Activated naive CD4-positive, alpha-beta T cell treated with anti-CD3 and anti-CD28 coated beads for 36 hours (primary cell): ENCODE measurements at places on chromosomes 5 and 9.

DNA sequence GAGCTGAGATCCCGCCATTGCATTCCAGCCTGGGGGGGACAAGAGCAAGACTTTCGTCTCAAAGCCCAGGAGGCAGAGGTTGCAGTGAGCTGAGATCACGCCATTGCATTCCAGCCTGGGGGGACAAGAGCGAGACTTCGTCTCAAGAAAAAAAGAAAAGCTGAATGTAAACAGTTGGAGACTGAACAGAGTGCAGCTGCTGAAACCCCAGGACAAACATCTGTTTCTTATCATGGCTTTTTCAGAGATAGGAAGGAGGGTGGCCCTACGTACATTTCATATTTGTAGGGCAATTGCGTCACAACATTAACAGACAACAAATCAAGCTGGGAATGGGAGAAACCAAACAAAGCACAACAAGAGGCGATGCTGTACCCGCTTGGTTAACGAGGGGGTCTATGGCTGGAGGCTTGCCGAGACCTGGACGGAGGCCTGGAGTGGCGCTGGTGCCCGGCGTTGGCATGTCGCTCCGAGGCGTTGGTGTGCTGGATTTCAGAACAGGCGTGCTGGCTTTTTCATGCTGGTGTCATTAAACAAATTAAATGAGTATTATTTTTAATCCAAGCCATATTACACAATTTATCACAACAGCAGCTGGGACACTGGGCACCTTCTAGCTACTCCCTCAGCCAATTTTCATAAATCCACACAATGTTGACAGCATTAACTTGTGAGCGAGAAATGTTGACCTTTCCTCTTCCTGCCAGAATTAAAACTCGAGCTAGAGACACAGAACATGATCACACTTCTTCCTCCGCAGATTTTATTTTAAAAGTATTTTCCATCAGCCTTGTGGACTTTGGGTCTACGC lies 76.1 kb downstream of the TLE1 start:
- no peaks in the 10 kb centered on the region for H3K27me3 ChIP-seq
- H3K27ac ChIP-seq, result no peak overlapping the region
- H3K4me3 ChIP-seq, result no peak overlapping the region
- no peaks in the 10 kb centered on the region for H3K4me1 ChIP-seq

DNA sequence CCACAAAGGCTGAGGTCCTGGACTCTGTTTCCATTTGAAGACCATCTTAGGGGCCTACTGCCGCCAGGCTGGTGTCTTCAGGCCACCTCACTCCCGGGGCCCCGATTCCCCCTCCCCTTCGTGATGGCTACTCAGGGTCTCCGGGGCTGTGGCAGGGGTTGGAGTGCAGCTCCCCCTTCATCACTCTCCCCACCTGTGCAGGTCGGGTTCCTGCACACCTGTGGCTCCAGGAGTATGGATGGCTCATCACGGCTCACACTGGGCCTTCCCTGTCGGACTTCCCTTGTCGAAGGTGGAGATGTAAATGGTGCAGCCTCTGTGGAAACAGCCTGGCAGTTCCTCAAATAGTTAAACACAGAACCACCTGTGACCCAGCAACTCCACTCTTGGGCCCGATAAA lies 11.9 kb downstream of the LCN9 start:
- no peak overlapping the region for H3K27ac ChIP-seq
- H3K27me3 ChIP-seq, result peaks cover 2% of the 10 kb centered on the region
- DNase-seq, result no peak

DNA sequence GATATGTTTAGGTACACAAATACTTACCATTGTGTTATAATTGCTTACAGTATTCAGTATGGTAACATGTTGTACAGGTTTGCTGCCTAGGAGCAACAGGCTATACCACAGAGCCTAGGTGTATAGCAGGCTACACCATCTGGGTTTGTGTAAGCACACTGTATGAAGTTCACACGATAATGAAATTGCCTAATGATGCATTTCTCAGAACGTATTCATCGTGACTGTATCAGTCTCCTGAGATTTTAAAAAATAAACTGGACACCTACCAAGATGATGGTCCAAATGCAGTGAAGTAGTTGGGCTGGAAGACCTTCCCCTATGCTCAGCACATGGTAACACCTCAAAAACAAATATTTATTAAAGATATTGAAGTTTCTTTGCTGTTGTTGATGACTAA lies 103.3 kb upstream of the NFIB start:
- H3K4me1 ChIP-seq, result no peaks in the 10 kb centered on the region
- H3K4me3 ChIP-seq, result no peak overlapping the region
- DNase-seq, result no peak
- no peak overlapping the region for H3K27ac ChIP-seq
- H3K36me3 ChIP-seq, result no peaks in the 10 kb centered on the region

GRCh38 chr9:33780276-33780675 lies 15.1 kb upstream of the PRSS3 start:
- no peaks in the 10 kb centered on the region for H3K36me3 ChIP-seq
- no peak overlapping the region for H3K27ac ChIP-seq
- no peak for DNase-seq
- no peaks in the 10 kb centered on the region for H3K27me3 ChIP-seq
- H3K4me1 ChIP-seq, result peaks cover 2% of the 10 kb centered on the region

DNA sequence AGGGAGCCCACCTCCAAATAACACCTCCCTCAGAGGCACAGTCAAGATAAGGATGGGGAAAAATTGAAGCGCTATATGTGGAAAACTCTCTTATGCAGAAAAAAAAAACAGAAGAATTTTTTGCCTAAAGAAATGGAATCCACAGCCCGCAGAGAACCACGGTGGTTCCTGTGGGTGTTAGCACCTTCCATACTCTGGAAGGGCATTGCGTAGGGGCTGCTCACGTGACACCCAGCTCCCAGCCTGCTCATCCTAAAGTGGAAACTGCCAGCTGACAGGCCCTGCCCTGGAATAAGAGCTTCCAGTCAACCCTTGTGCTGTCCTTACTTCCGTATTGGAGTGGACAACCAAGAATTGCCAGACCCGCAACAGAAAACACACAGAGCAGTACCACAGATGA lies 142.5 kb downstream of the FSTL4 start:
- peaks cover 4% of the 10 kb centered on the region for H3K4me1 ChIP-seq
- no peak overlapping the region for H3K4me3 ChIP-seq

DNA sequence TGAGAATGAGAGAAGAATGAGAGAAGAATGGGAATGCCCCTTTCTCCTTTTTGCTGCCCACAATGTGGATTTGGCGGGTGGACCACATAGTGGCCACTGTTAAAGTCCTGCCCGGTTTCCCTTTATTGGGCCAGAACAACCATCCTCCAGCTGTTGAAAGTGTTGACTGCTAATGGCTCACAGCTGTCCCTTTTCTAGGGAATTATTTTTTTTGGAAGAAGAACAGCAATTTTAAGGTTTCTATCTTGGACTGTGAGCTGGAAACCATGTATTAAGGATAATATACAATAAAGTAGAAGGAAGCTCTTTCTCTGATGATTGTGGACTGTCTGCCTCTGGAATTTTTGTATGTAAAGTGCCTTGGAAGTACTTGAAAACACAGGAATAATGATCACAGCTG lies 185.9 kb downstream of the DMRT2 start:
- no peaks in the 10 kb centered on the region for H3K36me3 ChIP-seq
- H3K4me1 ChIP-seq, result no peaks in the 10 kb centered on the region
- no peak overlapping the region for H3K4me3 ChIP-seq
- peaks cover 2% of the 10 kb centered on the region for H3K27me3 ChIP-seq
- no peak overlapping the region for H3K27ac ChIP-seq

- H3K27ac ChIP-seq, result no peak overlapping the region
- H3K27me3 ChIP-seq, result no peaks in the 10 kb centered on the region
- no peaks in the 10 kb centered on the region for H3K4me1 ChIP-seq
- DNase-seq, result no peak
- no peak overlapping the region for H3K4me3 ChIP-seq
Measured at GRCh38 chr5:173664154-173664526, 47.7 kb upstream of the BOD1 start.

DNA sequence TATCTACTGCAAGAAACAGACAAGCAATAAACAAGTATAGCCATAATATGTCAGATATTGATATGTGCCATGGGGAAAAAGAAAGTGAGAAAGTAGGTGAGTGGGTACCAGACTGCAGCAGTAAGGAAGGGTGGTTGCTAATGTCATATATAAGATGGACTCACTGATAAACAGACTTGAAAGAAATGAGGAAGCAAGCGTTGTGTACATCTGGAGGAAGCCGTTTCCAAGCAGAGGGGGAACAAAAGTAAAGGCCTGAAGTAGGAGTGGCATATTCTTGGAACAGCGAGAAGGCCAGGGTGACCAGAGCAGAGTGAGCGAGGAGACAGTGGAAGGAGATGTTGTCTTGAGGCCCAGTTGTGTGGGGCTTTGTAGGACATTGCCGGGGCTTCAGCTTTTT lies 142.2 kb upstream of the MAP3K1 start:
- H3K27me3 ChIP-seq, result no peaks in the 10 kb centered on the region
- no peak overlapping the region for H3K4me3 ChIP-seq
- no peaks in the 10 kb centered on the region for H3K36me3 ChIP-seq
- H3K4me1 ChIP-seq, result peaks cover 25% of the 10 kb centered on the region
- no peak overlapping the region for H3K27ac ChIP-seq

- peaks cover 2% of the 10 kb centered on the region for H3K27me3 ChIP-seq
- no peak overlapping the region for H3K4me3 ChIP-seq
- H3K36me3 ChIP-seq, result no peaks in the 10 kb centered on the region
- no peak overlapping the region for H3K27ac ChIP-seq
- no peaks in the 10 kb centered on the region for H3K4me1 ChIP-seq
Measured at GRCh38 chr9:88741335-88741734, 206.4 kb downstream of the NXNL2 start.

GRCh38 chr5:178279723-178280438 lies 47.3 kb upstream of the PHYKPL start:
- no peaks in the 10 kb centered on the region for H3K36me3 ChIP-seq
- H3K4me3 ChIP-seq, result no peak overlapping the region
- H3K27ac ChIP-seq, result no peak overlapping the region
- DNase-seq, result peak; percentile 77
- H3K4me1 ChIP-seq, result peaks cover 4% of the 10 kb centered on the region

DNA sequence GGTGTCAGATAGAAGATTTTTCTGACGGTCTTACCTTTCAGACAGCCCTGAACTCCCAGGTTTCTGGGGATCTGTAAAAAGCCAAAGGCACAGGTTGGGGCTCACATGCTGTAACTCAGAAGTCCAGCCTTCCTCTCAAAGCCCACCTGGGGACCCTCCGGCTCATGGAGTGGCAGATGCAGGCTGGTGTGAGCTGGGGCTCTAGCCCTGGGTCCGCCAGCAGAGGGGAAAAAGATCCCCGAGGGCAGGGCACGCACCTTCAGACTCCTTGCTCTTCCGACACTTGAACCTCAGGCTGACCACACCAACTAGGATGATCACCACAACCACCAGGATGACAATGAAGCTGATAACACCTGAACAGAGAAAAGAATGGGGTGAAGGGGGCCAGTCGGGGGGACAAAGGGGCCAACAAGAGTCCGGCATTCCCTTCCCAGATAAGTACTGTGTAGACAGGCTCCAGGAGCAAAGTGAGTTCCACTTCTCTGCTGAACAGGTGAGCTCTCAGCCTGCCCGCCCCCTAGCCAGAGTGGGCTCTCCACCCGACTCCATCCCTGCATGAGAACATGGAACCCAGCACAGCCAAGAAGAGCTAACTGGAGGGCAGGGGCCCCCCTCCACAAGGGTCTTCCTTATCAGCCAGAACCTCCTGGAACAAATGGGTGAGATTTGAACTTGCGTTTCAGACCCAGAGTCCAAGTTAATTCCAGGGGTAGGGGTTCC lies 7.8 kb downstream of the ECSCR start:
- no peaks in the 10 kb centered on the region for H3K27me3 ChIP-seq
- no peaks in the 10 kb centered on the region for H3K36me3 ChIP-seq
- H3K4me3 ChIP-seq, result no peak overlapping the region

DNA sequence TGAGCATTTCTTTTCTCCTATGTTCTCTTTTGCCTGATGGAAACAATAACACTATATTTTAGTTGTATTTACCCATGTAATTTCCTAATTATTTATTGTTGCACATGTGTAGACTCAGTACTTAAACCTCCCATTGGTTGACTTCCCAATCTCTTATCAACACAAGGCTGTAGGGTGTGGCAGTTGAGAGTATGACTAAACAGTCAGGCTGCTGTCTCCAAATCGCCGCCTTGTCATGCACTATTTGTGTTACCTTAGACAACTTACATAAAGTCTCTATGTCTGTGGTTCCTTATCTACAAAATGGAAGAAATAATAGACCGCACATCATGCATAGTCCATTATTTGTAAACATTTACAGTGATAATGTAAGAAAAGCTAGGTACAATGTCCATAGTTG lies 68.9 kb upstream of the EFNA5 start:
- no peak for DNase-seq
- H3K36me3 ChIP-seq, result no peaks in the 10 kb centered on the region
- no peak overlapping the region for H3K4me3 ChIP-seq
- H3K27ac ChIP-seq, result no peak overlapping the region
- H3K27me3 ChIP-seq, result peaks cover 13% of the 10 kb centered on the region
- H3K4me1 ChIP-seq, result no peaks in the 10 kb centered on the region

- peak; percentile 49 for DNase-seq
- H3K27ac ChIP-seq, result no peak overlapping the region
- peaks cover 16% of the 10 kb centered on the region for H3K4me1 ChIP-seq
- H3K4me3 ChIP-seq, result no peak overlapping the region
Measured at GRCh38 chr9:104743376-104743985, 4.0 kb upstream of the NIPSNAP3A start.

GRCh38 chr9:76691517-76692313 lies 72.5 kb upstream of the PCA3 start:
- DNase-seq, result peak; percentile 24
- H3K4me1 ChIP-seq, result peaks cover 8% of the 10 kb centered on the region
- no peak overlapping the region for H3K27ac ChIP-seq
- no peaks in the 10 kb centered on the region for H3K36me3 ChIP-seq

- peak within 1 kb of the TSS; percentile 86 for H3K4me3 ChIP-seq
- H3K27ac ChIP-seq, result peak within 1 kb of the TSS; percentile 91
- H3K27me3 ChIP-seq, result no peaks in the 10 kb centered on the region
- DNase-seq, result peak; percentile 88
- H3K4me1 ChIP-seq, result peaks cover 37% of the 10 kb centered on the region
Measured at GRCh38 chr9:71768388-71769174, at the start of gene CEMIP2. Gene CEMIP2 (minus strand): TSS chr9:71768513. CDS start chr9:71750373, 18,140 bp downstream.

DNA sequence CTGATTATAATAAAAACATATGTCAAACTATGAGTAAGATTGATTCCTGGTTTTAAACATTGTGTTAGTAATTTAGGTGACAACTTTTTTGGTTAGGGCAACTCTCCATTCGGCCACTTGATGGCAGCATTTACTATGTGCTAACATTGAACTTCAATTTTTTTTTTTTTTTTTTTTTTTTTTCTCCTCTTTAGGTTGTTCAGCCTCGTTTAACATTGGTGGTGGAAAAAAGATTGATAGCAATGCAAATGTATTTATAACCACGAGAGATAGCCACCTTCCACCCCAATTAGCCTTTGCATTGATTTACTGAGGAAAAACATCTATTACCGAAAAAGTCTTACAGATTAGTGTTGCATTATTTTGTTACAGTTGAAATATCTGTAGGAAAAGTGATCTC lies 159.1 kb downstream of the CSNK1G3 start:
- no peak overlapping the region for H3K27ac ChIP-seq
- no peaks in the 10 kb centered on the region for H3K27me3 ChIP-seq

- no peaks in the 10 kb centered on the region for H3K4me1 ChIP-seq
- no peak for DNase-seq
- H3K4me3 ChIP-seq, result no peak overlapping the region
- no peaks in the 10 kb centered on the region for H3K27me3 ChIP-seq
- H3K27ac ChIP-seq, result no peak overlapping the region
- no peaks in the 10 kb centered on the region for H3K36me3 ChIP-seq
Measured at GRCh38 chr9:114223564-114224246, 68.4 kb downstream of the COL27A1 start.
